ENCODE measurements at places on chromosomes 3 and 15. TPM values are rescaled to one million over a fixed set of nuclear protein-coding genes. Genes with fewer than 3 reads are reported as not detected.
A peak's percentile ranks its signal among the peaks of the same experiment; 100 is the strongest.

DNA sequence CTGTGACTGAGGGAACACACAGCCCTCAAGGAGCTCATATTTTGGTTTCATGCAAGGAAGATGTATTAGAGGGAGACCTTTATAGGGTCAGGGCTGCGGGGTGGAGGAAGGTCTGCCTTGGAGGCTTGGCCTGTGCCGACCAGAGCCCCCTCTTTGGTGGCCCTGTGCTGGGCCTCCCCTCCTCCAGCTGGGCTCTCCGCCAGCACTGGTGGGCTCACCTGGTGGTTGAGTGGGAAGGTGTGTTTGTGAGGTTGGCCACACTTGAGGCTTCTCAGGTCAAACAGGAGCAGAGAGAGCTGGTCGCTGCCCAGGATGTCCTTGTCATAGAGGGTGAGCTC lies 2.6 kb downstream of the PLA2G4F start:
- DNase-seq = no peak

DNA sequence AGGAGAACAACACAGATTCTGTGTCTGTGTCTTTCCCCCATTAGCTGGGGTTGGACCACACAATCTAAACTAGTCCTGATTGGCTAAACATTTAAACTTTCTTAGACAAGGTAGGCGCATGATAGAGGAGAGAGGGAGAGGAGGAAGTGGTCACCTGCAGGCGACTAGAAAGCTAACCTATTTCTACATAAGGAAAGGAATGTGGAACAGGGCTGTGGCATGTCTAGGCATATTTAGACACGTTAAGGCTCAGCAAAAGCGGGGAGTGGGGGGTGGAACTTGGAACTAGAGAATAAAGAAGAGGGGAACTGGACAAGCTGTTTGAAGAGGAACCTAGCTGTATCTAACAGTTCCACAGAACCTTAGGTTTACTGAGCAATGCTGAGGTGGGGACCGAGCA lies 12.8 kb downstream of the LRRC28 start:
- DNase-seq = no peak

- peak; percentile 46 for DNase-seq
Measured at GRCh38 chr3:190694335-190695001, 168.0 kb downstream of the GMNC start.

- DNase-seq = no peak
Measured at GRCh38 chr3:124793054-124793739, 62.9 kb downstream of the UMPS start.

- DNase-seq = no peak
Measured at GRCh38 chr3:100852840-100853239, 140.4 kb downstream of the ABI3BP start.

DNA sequence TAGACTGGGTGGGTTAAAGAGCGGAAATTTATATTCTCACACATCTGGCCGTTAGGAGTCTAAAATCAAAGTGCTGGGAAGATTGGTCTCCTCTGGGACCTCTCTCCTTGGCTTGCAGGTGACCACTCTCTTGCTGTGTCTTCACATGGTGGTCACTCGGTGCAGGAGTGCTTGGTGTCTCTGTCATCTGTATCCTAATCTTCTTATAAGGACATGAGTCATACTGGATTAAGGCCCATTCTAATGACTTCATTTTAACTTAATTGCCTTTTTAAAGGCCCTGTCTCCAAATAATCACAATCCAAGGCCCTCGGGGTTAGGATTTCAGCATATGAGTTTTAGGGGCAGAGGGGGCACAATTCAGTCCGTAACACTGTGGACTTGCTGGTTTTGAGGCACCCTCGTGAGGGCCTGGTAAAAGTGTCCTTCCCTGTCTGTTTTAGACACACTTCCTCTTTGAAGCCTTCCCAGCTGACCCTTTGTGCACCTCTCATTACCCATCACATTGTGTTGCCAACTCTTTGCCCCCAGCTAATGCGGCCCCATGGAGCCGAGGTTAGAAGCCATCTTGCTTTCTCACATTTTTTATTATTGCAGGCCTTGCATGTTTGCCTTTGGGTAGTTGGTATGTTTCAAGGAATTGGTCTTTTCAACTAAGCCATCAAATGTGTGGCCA lies 3.2 kb downstream of the XYLB start:
- no peak for DNase-seq

CLDN11 gene
- 6.0 TPM for total RNA-seq
